ENCODE measurements at places on chromosomes 2 and 18. TPM values are rescaled to one million over a fixed set of nuclear protein-coding genes. Genes with fewer than 3 reads are reported as not detected.

DNA sequence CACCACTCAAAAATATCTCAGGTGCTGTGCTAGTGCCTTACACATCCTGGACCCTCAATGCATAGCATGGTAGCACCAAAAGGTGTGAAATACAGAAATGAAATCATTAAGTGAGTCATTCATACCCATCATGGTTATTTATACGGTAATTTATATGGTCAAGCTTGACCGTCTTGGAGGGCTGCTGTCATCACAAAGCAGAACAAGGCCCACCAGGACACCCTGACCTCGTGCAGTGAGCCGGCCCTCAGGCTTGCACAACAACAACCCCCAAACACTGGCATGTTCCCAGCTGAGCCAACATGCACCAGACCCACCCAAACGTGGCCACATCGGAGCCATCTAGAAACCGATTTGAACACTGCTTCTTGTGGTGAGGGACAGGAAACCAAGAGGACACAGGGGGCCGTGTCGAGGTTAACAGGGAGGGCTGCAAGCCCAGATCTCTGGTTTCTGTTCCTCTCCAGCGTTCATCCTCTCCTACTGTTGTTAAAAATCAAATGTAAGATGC lies 378.5 kb upstream of the ID2 start:
- DNase-seq: no peak

The UGT1A6 gene
- not detected for polyA plus RNA-seq

GRCh38 chr2:70141902-70142589 lies 48.8 kb downstream of the C2orf42 start:
- peak; percentile 88 for DNase-seq

The ASPRV1 gene
- polyA plus RNA-seq: 0.71 TPM

- DNase-seq: no peak
Measured at GRCh38 chr2:10016001-10016801, 27.1 kb upstream of the KLF11 start.

DNA sequence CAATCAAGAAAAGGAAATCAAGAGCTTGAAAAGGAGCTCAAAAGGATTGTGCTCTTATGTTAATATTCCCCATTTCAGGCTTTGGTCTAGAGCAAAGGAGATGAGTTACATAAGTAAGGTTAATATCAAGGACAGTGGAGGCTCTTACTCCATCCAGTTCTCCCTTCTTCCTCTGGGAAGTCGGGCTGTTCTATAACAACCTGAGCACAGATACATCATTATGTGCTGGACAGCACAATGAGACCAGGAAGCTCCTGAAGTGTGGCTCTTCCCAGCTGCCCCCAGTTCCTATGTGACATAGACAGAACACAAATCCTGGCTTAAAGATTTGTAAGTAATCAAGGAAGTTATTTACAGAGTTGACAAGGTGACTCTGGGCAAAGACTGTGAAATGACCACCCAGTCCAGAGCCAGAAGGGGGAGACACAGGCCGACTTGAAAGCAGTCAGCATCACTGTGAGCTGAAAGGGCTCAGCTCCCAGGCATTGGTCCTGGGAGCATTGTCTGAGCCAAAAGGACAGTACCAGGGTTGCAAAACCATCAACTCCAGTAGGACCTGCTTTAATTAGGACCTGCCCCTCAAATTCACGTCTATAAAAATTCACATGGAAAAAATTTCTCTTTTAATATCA lies 917.6 kb upstream of the ACVR2A start:
- no peak for DNase-seq

The C2orf80 gene
- polyA plus RNA-seq: not detected

- DNase-seq: no peak
Measured at GRCh38 chr2:2805263-2805662, 474.2 kb upstream of the MYT1L start.

The CDK15 gene
- not detected for polyA plus RNA-seq

DNA sequence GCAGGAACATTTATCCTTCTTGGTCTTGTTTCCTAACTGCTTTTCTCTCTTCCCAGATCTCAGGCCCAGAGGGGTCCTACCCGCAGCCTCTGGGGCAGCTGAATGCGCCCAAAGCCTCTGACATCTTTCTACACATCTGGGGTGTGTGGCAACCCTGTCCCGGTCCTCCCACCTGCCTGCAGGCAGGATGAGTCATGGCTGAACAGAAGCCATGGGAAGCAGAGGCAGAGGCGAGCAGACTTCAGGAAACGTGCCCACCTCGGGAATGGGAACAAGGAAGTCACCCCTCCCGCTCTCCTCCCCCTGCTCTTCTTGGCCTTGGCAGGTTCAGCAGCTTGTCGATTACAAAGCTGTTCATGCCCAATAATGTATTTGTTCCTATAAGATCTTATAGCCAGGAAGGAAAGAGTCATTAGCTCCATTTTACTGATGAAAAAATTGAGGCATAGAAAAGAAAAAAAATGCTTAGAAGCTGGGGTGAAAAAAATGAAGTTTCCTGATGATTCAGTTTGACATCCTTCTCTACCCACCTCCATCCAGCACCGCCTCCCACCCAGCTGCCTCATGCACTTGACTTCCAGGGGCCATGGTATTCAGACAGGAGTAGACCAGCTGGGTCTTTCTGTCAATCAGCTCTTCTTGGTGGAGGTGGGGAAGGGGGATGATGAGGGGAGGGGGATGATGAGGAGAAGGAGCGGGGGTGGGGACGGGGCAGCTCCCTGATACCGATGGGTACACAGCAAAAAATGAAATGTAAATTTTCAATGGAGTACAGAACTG lies 10.4 kb upstream of the KCNF1 start:
- DNase-seq: no peak

Measured in K562 (cell line).